ENCODE measurements at places on chromosomes 1 and 21. TPM values are rescaled to one million over a fixed set of nuclear protein-coding genes. Genes with fewer than 3 reads are reported as not detected.

The GPR61 gene
- 0.26 TPM for total RNA-seq

DNA sequence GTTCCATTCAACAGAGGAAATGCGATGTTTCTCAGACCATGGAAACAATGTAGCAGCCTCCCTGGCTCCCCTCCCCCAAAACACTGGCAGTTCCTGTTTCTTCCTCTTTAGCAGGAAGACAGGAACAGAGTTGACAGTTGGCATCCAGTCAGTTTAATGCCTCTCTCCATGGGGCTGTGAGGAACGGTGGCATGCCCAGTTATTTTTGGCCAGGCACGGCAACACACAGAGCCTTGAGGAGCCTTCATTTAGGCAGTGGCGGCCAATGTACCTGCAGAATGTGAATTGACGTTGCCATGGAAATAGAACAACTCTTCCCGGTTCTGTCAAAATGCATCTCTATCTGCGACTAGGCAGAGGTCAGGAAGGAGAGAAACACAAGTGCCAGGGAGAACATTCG is 330.6 kb downstream of the DSCAM start:
- DNase-seq: no peak

DNA sequence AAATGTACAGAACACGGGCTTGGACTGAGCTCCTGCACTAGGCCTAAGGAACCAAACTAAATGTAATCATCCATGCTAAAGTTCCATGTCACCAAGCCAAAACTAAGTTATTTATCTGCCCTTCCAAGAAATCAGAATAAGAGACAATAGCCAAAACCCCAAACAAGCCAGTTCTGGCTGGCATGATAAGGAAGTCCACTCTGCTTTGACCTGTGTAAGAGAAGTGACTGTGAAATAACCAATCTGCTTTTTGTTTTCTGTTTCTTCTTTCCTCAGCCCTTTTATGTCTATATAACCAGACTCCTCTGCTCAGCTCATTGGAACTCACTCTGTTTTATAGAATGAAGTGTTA is 15.1 kb downstream of the PLPPR5 start:
- no peak for DNase-seq

DNA sequence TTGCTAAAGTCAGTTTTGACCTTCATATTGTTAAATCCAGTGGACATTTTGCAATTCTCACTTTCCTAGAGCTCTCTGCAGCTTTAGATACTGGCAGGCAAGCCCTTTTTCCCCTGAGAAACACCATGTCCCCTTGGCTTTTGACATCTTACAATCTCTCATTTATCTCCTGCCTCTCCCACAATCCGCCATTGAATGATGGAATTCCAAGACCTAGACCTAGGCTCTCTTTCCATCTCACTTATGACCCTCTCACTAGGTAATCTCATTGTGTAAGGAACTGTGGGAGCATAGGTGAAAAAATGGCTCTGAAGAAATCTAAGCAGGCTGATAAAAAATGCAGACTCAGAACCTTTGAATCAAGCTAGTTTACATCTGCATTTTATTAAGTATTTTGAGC is 2.0 kb downstream of the KYAT3 start:
- no peak for DNase-seq

The TNNT2 gene
- total RNA-seq: not detected

DNA sequence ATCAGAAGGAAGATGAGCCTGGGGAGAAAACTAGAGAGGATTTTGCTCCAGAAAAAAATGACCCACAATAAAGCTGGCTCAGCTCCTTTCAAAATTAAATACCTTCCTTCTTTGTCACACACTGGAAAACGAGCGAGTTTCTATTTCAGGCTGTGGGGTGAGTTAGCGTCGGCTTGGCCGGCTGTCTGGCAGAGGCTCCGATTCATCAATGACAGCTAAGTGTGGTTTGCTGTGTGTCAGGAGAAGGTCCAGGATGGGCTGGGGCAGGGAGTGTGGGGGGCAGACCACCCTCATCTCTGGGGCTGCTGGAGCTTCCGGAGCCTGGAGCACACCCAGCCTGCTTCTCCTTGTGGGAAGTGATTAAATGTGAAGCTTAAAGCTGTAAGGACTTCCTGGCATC is 120.2 kb downstream of the ETS2 start:
- peak; percentile 94 for DNase-seq

The TRIM67 gene
- 0.17 TPM for total RNA-seq

DNA sequence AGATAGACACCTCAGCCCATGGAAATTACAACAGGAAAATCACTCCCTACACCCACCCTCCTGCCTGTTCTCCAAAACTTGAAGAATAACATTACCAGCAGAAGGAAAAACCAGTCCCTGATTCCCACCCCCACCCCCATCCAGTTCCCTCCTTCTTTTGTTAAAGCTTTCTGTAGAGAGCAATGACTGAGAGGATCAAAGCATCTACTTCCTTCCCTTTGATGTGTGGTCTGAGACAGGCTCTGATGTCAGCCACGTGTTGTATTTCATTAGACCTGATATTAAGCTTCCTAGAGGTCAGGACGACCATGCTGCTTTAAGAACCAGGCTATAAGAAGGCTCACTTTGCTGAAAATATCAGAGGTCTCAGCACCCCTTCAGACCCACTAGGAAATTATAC is 73.9 kb upstream of the HAO2 start:
- no peak for DNase-seq

- no peak for DNase-seq
Observed at GRCh38 chr1:154550657-154551056, 7.8 kb downstream of the UBE2Q1 start.

The ZBTB37 gene
- 6.7 TPM for total RNA-seq

GRCh38 chr1:14017531-14017961 is 317.6 kb downstream of the PRDM2 start:
- no peak for DNase-seq

The C1orf94 gene
- total RNA-seq: under 0.01 TPM
